ENCODE measurements at places on chromosomes 5 and 9.

DNA sequence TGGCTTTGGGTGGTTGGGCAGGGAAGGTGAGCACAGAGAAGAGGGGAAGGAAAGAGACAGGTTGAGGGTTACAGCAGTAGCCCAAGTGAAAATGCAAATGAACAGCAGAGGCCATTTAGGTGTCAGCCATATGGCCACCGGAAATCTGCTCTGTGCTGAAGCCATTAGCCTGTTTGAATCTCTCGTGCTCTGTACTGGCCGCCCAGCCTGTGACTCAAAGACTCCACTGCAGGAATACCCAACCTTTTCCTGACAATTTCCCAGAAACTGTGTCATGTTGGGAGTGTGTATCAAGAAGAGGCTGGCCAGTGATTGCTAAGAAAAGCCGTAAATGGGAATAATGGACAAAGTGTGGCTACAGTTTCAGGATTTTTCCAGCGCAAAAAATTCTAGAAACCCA lies 35.9 kb upstream of the RAI14 start:
- no peak for DNase-seq

DNA sequence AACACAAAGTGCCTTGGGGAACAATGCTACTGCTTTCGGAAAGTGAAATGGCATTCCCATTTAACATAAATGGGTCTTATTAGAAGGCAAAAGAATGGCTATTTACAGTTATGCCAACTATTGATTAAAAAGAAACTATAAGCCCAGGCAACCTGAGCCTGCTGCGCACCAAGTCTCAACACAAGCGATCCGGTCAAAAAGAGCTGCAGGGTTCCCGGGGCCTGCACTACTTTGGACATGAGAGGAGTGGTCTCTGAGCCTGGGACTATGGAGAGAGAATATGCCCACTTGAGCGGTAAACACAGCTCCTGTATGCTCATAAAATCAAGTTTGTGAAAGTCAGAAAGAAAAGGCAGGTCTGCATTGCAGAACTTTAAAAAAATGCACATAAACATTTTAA lies 660.7 kb downstream of the EFNA5 start:
- no peak for DNase-seq

GRCh38 chr9:105877721-105878120 lies 183.4 kb downstream of the TMEM38B start:
- no peak for DNase-seq

GRCh38 chr5:138077064-138077696 lies 6.7 kb upstream of the WNT8A start:
- DNase-seq, result peak; percentile 22

GRCh38 chr5:139178589-139178917 lies 19.6 kb downstream of the SIL1 start:
- DNase-seq, result no peak

All from AML-193 (cell line).